ENCODE measurements at places on chromosomes 2 and 18.

GRCh38 chr18:46296656-46297055 lies 192.5 kb downstream of the HAUS1 start:
- no peak for DNase-seq

DNA sequence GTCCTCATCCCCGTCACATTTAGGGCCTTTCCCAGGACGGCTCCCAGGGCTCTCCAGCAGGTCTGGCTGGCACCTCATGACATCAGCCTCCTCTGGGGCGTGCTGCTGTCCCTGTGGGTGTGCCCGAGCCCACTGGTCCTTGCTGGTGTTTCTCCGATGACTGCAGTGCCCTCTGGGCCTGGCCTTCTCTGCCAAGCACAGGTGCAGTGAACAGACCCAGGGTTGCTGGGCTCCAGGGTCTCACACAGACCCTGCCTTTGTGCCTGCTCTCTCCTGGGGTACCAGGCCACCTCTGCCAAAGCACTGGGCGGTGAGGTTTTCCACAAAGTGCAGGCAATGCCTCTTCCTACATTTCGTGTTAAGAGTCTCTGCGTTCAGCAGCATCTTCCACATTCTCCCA lies 246.1 kb downstream of the ACKR3 start:
- DNase-seq = no peak

GRCh38 chr18:45660746-45661145 lies 45.5 kb downstream of the SLC14A2 start:
- DNase-seq = no peak

DNA sequence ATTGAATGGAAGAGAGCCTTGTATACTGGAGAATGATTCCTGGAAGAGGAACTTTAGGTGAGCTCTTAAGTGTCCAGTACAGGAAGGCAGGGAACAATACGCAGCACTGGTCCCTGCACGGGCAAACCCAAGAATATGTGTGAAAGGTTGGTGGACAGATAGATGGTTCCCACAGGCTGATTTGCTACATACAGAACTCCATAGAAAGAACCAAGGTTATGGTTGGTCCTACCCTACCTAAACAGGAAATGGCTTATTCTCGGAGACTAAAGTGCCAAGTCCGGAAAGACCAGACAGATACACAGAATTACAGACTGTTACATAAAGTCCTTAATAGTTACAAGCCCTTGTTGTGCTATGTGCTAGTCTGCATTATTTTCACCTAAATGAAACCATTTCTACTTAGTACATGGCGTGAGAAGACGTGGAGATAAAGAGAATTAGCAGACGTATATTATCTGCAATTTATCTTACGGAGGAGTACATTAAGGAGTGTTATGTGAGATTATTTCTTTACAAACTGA lies 1.2 kb downstream of the REV1 start:
- no peak for DNase-seq

- DNase-seq = no peak
These were observed 301.9 kb downstream of the ZNF407 start for GRCh38 chr18:74899554-74899953.

- no peak for DNase-seq
These were observed 97.9 kb downstream of the SCN3A start for GRCh38 chr2:165105926-165106325.

DNA sequence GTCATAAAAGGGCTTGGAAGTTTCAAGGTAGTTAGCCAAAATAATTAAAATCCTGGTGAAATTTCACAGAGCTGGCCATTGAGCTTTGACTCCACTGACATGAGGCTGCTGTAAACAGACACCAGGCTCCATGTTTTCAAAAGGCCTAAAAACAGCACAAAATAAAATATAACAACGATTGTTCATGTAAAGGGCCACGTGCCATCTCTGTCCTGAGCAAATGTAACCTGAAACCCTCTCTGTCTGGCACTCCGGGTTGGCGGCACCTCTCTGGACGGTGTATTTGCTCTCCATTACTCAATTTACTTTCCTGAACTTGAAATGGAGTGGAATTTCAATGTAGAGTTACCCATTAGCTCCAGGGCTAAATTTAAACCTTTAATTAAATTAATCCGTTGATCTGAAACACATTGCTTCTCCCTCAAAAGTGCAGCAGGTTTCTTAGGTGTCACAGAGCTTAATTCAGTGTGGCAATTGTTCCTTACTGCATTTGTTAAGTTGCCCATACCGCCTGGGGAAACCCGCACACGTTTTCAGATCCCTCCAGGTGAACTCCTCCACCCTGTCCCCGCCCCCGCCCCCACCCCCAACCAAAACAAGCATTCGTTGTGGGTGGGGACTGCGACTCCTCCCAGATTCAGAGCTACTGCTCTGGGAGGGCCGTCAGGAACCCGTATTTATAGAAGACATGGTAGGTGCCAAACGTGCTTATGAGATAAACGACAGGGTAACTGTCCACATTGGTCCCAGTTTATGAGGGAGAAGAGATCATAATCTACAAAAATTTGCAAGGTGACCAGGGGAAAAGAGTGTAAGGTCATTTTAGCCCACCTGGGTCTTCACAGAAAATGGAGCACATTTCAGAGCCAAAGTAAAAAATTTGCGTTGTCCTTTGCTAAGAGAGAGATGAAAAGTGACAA lies 1.2 kb upstream of the CABLES1 start:
- no peak for DNase-seq

DNA sequence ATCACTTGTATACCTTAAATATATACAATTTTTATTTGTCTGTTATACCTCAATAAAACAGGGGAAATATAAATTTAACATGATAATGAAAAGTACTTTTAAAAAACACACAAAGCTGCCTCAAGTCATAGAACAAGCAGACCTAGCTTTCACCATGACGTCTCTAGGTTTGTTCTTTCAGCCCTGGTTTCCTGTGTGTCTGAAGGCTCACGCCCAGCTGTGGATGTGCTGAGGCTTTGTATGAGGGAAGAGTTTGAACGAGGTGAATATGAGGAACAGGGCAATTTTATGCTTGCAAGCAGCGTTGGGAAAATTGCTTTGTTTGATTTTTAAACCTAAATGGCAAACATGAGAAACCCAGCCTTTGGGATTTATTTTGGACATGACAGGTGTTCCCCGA lies 15.3 kb downstream of the SH3RF3 start:
- no peak for DNase-seq

- no peak for DNase-seq
These were observed 36.0 kb downstream of the SLC66A2 start for GRCh38 chr18:79915161-79916127.

- no peak for DNase-seq
These were observed 185.2 kb downstream of the ZFP36L2 start for GRCh38 chr2:43041173-43041591.

DNA sequence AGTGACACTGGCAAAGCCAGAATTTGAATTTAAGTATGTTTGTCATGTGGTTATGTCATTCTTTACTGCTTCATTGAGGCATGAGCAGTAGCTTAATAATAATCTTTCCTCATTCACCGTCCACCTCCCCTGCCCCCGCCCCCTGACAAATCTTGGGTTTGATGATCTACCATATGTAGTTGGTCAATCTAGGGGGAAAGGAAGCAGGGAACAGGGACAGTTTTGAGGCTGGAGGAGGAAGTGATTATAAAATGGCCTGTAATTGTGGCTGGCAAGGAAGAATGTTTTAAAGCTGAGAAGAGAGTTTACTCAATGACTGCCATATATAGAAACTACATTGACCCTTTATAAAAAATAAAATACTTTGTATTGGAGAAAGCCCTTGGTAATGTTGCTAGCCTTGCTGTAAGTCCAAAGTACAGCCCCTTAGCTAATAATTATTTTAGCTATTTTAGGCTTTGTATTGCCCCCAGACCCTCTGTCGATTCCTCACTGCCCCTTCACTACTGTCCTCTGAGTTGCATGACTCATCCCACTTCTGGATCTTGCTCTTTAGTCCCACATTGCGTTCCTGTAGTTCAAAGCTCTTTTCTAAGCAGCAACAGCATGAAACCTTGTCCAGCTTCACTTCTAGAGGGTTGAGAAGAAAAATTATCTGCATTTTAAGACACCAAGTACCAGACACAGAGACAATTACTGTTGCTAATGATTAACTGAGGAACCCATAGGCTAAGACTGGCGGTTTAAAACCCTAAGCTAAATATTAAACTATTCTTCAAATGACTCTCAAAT lies 38.4 kb downstream of the PELI1 start:
- DNase-seq = no peak

- DNase-seq = no peak
These were observed 44.5 kb downstream of the DOCK10 start for GRCh38 chr2:224997802-224998201.

- no peak for DNase-seq
These were observed 96.1 kb downstream of the PPP1R1C start for GRCh38 chr2:182081602-182082260.

DNA sequence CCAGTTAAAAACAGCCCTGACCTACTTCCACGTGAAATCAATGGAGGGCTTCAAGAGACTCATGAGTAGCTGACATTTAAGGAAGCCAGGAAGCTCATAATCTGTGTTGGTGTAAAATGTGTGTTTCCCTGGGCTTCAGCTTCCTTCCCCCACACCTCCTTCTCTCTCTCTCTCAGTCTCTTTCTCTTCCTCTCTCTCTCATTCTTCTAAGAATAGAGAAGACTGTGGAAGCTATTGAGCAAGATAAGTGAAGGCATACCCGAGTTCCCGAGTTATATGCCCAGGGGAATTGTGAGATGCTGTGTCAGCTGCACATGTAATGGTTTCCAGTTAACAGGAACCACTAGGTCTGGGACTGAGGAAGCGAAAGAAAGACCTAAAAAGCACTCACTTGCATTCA lies 199.4 kb downstream of the NYAP2 start:
- DNase-seq = no peak

- no peak for DNase-seq
These were observed 335.1 kb downstream of the SETBP1 start for GRCh38 chr18:45015788-45016128.

DNA sequence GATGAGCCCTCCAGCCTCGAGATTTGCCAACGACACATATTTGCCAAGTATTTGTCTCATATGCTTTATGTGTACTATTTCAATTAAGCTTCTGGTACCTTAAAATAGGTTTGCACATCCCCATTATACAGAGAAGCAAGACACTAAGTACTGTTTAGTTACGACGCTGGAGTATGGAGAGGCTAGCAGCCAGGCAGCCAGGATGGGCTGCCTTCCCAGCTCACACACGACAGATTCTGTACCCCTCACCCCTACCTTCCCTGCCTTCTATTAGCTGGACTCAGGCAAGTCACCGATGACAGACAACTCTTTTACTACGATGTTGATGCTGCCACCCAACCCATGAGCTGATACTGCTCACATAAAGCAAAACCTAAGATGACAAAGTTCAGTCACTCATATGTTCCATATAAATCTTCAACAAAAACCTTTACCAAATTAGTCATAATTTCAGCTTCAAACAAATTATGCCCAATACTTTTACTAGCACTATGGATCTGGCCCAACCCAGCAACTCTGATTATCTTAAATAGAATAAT lies 17.0 kb downstream of the PDIA6 start:
- DNase-seq = no peak

- no peak for DNase-seq
These were observed 225.4 kb upstream of the ID2 start for GRCh38 chr2:8456151-8457091.

GRCh38 chr18:44556296-44556695 lies 124.4 kb upstream of the SETBP1 start:
- no peak for DNase-seq

DNA sequence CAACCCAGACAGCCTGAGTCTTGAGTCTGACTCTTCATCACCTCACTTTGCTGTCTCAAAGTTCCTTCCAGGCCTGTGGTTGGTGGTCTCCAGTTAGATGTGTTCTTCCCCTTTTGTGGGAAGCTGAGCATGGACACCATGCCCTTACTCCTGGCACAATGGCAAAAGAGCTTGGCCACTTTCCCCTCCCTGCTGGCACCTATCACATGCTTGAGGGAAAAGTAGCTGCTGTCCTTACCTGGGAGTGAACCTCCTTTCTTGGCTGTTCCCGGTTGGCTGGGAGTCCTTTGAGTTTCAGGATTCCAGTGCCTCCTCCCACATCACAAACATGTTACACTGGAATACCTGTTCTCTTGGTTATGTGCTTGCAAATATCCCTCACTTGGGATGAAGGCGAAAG lies 97.8 kb downstream of the GATA6 start:
- DNase-seq = no peak

GRCh38 chr2:230759481-230760167 lies 47.0 kb downstream of the CAB39 start:
- DNase-seq = no peak

DNA sequence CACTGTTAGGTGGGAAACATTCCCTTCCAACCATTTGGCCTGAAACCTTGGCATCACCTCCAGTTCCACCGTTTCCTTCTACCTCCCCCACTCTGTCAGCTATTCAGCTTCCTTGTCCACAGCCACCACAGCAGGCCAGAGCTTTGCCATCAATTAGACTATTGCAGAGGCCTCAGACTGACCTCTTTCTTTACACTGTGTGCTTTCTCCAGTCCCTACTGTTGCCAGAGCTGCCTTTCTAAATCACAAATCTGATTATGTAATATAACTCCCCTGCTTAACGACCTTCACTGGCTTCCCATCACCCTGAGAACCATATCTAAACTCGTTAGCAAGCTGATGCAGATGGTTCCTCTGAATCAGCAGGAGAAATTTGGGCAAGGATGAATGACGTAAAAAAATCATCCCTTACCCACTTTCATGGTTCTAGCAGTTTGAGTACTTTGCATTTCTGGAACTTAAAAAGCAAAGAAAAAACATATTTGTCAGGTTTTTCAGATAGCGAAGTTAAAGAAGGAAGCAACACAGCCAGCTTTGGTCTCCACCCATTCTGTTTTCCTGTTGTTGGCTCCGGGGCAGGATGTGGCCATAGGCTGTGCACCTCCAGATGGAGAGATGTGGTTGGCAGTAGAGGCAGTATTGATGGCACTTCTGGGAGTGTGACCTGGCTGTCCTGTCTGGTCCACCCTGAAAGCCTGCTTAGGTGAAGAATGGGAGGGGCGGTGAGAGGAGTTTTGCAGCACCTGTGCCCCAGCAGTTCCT lies 422.1 kb downstream of the PARD3B start:
- DNase-seq = no peak

GRCh38 chr2:132978840-132979239 lies 308.8 kb upstream of the LYPD1 start:
- DNase-seq = no peak

- DNase-seq = no peak
These were observed 25.7 kb upstream of the XIRP2 start for GRCh38 chr2:166862468-166863132.

- no peak for DNase-seq
These were observed 86.9 kb upstream of the LMAN1 start for GRCh38 chr18:59446012-59446411.

DNA sequence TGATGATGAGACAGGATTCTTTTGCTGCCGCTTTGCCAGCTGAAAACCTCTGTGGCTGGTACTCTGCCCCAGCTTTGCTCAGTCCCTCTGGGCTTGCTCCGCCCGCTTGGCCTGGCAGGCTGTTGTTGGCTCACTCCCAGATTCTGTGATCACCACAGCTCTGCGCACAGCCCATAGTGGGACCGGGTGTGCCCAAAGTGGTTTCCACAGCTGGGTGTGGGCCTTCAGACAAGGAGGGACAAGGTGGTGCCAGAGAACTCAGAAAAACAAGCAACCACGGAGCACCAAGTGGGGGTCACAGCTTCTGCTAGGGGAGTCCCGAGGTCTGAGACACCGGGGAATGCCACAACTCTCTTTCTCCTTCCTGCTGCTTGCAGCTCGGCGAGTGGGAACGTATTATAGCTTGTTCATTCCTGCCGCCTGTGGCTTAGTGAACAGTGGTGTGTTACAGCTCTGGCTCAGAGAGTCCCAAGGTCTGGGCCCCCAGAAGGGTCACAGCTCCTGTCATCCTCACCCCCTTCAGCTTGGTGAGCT lies 9.2 kb upstream of the KYNU start:
- DNase-seq = no peak
